ENCODE measurements at places on chromosomes 11 and 22.

- DNase-seq: no peak
These were observed 1392.8 kb downstream of the BRD1 start for GRCh38 chr22:48434868-48435250.

- no peak for DNase-seq
These were observed 452.9 kb downstream of the MN1 start for GRCh38 chr22:27348634-27349033.

GRCh38 chr22:28222976-28223745 lies 304.1 kb upstream of the PITPNB start:
- no peak for DNase-seq

DNA sequence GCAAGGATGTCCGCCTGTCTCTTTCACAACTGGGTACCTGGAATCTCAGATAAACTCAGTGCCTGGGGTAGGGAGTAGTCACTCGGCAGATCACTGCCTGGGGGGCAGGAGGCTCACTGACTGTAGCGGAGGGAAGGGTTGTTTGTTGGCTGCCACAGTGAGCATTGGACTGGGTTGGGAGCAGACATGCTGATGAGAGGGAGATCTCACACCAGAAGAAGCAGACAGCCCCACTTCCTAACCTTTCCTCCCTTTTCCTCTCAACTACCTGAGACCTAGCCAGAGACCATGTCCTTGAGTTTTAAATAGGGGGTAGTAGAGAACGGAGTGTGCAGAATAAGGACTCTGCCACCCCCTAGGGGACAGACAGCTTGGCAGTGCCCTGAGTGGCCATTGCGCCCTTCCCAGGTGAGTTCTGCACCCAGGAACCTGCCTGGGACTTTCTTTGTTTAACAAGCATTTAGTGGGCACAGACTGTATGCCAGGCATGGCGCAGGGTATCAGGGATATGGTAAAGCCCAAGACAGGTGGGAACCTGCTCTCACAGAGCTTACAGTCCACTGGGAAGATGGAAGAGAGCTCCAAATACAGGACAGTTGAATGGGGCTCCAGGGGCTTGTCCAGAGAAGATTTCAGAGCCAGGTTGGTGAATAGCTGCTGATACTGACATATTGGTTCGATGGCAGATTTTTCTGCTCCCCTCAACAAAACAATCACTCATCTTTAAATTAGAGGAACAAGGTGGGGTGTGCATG lies 115.7 kb upstream of the NNMT start:
- no peak for DNase-seq

DNA sequence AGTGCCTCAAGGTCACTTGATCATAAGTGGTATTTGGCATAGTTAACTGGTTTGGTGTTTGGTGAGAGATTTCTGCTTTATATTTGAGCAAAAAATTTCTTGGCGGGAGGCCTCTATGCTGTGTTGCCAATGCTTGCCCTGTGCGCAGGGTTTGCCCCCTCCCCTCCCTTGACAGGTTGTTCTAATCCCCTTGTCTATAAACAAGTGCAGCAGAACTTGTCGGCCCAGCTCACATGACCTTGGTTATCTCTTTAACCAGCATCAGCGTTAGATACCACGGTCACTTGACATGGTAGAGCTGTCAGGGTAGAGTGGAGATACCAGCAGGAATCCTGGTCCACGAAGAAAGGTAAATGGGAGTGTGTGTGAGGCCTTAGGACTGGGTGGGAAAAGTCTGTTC lies 35.6 kb downstream of the MARK2 start:
- no peak for DNase-seq

GRCh38 chr11:2666828-2667570 lies 32.8 kb downstream of the KCNQ1OT1 start:
- DNase-seq: no peak

DNA sequence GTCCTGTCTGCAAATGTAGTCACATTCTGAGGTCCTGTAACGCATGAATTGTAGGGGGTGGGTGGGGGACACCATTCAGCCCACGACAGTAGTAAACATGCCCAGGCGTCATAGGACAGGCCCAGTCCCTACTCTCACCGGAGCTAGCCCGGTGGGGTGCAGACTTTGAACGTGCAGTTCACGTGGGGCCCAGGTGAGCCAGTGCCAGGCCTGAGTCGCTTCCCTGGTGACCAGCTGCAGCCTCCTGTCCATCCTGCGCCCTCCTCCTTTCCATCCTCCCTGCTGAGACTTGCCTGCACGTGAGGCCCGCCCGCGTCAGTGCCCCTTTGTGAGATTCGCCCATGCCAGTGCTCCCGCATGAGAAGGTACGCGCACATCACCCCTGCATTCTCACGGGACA lies 116.8 kb downstream of the WNT7B start:
- DNase-seq: no peak

- DNase-seq: no peak
These were observed 202.4 kb downstream of the BARX2 start for GRCh38 chr11:129578006-129578405.

DNA sequence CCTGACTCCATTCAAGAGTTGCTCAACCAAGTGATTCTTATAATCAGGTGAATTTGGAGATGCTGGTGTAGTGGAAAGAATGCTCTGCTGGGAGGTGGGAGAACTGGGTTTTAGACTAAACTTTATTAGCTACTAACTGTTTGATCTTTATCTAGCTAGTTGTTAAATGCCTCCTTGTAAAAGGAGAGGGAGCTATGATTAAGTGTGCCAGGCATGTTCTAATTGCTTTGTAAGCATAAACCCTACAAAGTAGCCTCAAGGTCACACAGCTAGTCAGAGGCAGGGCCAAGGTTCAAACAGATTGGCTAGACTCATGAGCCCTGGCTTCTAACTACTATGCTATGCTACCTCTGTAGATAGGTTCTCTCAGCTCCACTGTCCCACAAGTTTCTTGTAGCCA lies 105.5 kb downstream of the NXPE2 start:
- DNase-seq: no peak

- no peak for DNase-seq
These were observed 12.0 kb downstream of the OR5B21 start for GRCh38 chr11:58495906-58496305.

- no peak for DNase-seq
These were observed 481.7 kb upstream of the CADM1 start for GRCh38 chr11:115985896-115986295.

GRCh38 chr22:43945632-43946383 lies 9.4 kb upstream of the SAMM50 start:
- no peak for DNase-seq

DNA sequence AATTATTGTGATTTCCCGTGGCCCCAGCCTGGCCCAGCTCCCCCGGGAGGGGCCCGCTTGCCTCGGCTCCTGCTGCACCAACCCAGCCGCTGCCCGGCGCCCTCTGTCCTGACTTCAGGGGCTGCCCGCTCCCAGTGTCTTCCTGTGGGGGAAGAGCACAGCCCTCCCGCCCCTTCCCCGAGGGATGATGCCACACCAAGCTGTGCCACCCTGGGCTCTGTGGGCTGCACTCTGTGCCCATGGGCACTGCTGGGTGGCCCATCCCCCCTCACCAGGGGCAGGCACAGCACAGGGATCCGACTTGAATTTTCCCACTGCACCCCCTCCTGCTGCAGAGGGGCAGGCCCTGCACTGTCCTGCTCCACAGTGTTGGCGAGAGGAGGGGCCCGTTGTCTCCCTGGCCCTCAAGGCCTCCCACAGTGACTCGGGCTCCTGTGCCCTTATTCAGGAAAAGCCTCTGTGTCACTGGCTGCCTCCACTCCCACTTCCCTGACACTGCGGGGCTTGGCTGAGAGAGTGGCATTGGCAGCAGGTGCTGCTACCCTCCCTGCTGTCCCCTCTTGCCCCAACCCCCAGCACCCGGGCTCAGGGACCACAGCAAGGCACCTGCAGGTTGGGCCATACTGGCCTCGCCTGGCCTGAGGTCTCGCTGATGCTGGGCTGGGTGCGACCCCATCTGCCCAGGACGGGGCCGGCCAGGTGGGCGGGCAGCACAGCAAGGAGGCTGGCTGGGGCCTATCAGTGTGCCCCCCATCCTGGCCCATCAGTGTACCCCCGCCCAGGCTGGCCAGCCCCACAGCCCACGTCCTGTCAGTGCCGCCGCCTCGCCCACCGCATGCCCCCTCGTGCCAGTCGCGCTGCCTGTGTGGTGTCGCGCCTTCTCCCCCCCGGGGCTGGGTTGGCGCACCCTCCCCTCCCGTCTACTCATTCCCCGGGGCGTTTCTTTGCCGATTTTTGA lies 3.3 kb upstream of the ANKRD13D start:
- DNase-seq: no peak

DNA sequence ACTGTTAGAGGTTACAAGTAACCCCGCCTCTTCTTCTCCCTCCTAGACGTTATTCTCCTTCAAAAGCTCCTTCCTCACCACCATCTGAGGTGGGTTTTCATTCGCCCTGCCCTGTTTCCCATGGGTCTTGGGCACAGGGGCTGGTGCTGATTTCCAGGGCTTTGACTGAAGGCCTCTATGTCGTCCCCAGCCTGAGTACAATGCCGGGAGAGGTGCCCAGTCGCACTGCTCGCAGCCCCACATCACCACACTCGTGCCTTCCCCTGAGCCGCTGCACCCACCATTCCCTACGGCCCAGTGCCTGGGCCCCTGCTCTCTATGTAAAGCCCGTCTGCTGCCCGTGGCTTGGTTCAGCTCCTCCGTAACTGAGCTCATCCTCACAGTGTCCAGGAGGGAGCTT lies 169.8 kb downstream of the DSCAML1 start:
- no peak for DNase-seq

GRCh38 chr11:115873813-115874212 lies 369.6 kb upstream of the CADM1 start:
- DNase-seq: no peak

DNA sequence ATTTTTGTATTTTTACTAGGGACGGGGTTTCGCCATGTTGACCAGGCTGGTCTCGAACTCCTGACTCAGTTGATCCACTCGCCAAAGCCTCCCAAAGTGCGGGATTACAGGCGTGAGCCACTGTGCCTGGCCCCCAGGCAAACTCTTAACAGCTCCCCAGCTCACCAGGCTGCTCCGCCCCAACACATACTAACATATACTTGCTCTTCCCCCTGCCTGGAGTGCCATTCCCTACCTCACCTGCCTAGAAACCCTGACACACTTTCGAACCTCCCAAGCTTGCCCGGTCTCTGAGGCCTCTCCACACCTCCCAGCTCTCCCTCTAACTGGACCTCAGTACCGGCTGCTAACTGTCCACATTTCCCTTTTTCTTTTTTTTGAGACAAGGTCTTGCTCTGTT lies 8.5 kb downstream of the MAP4K2 start:
- DNase-seq: no peak

- no peak for DNase-seq
These were observed 79.5 kb upstream of the SPON1 start for GRCh38 chr11:13883042-13883441.

GRCh38 chr11:58193391-58193790 lies 4.5 kb downstream of the OR9Q2 start:
- no peak for DNase-seq

GRCh38 chr11:44849922-44850321 lies 100.8 kb downstream of the TP53I11 start:
- no peak for DNase-seq

DNA sequence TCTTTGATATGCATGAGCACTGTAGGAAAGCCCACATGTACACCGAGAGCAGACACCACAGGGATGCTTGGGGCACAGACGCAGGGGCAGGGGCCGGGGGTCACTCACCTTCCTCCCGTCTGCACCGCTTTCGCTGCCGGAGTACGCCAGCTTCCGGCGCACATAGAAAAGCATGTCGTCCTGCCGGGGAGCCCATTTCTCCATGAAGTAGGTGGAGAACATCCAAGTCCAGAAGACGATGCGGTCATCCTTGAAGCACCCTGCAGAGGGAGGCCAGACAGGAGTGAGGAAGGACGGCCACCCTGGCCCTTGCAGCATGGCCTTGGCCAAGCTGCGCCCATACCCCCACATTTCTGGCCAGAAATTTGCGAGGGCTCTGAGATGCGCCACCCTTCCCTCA lies 28.8 kb downstream of the KIAA0930 start:
- no peak for DNase-seq

GRCh38 chr11:111236383-111236782 lies 9.1 kb upstream of the POU2AF2 start:
- no peak for DNase-seq

DNA sequence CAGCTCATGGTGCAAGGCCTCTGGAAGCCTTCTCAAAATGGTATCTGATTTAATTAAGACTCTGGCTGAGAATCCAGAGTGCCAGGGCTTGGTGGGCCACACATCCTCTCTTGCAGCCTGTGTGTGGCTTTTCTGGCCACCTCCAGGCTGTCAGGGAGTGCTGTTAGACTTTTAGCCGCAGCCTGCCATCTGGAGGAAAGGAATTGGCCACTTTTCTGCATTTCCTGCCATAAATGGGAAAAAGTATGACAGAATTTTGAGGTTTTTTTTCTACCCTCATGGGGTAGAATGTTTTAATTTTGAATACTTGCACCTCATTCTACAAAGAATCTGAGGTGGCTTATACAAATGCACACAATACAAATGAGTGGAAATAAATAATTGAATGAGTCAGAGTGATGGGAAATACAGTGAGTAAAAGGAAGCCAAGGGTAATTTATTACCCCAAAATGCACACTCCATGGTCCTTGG lies 218.4 kb downstream of the ADAMTS15 start:
- DNase-seq: peak; percentile 45

DNA sequence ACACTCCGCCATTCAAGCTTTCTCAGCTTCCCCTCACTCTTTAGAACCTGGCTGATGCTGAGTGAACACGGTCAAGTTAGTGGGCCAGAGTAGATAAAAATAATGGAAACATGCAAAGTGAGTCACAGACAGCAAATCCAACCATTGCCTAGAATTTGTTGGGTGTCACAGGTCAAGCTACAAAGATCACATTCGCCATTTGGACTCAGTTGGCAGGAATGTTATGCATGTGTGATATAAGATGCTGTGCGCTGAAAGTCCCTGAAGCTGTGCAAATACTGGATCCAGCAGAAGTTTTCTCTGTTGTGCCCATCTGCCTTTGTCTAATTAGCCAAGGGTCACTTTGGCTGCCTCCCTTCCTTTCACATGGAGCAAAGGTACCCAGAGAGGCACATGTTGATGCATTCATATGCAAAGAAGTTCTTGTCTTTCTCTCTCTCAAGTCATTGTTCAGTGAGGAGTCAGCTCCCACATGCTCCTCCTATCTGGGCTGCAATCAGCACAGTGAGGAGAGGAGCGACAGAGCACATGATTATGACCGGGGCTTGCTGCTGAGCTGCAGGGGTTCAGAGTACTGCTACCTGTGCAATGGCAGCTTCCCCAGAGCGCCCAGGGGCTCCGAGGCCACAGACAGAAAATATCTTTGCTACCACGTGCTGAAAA lies 39.7 kb downstream of the FLI1 start:
- no peak for DNase-seq

GRCh38 chr22:49963647-49964026 lies 3.1 kb downstream of the PIM3 start:
- DNase-seq: no peak

DNA sequence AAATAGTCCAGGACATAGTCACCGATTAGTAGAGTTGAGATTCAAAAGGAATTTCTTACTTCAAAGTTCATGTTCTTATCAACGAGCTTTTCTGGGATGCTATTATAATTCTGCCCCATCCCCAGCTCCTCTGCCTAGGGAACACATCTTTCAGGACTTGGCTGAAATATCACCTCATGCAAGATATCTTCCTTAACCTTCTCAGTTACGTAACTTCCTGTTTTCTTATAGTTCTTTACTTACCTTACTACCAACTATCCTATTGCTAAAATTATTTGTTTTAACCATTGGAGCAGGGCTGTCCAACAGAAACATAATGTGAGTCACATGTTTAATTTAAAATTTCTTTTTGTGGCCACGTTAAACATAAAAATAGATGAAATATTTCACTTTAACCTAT lies 2.3 kb downstream of the NARS2 start:
- DNase-seq: no peak

- DNase-seq: no peak
These were observed 140.1 kb downstream of the NXPE2 start for GRCh38 chr11:114818382-114818781.

- no peak for DNase-seq
These were observed 10.3 kb upstream of the FIBIN start for GRCh38 chr11:26983645-26984044.

Data from fibroblast of skin of left biceps (primary cell).